D721Med (cell line): ENCODE measurements at places on chromosomes 2 and 18.

DNA sequence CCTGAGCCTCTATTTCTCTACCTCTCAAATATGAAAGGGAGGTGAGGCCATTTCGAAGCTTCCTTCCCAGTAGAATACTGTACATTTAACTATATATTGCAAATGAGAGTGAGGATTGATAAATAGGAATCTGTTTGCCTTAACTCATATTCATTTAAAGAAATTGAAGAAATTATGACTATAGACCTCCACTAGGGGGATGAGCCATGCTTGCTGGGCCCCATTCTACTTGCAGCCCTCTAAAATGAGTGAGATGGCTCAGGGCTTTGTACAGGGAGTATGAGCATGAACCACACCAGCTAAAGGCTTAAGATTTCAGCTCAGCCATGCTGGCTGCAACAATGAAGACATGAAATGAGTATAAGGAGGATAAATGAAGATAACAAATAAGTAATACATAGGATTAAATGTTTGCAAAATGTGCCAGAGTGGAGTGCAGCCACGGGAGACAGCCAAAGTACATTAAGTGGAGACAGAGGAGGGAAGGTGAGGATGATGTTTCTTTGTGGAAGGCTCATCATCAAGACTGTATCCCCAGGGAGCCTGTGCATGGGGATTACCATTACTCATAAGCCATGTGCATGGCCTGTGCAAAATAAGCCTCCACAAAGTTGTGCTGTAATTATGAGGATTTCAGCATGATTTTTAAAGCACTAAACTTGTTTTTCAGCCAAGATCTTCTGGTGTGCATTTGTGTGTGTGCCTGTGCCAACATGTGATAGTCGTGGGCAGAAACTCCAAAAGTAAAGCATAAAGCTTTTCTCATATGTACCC lies 300.8 kb downstream of the CNTNAP5 start:
- DNase-seq, result peak; percentile 16

DNA sequence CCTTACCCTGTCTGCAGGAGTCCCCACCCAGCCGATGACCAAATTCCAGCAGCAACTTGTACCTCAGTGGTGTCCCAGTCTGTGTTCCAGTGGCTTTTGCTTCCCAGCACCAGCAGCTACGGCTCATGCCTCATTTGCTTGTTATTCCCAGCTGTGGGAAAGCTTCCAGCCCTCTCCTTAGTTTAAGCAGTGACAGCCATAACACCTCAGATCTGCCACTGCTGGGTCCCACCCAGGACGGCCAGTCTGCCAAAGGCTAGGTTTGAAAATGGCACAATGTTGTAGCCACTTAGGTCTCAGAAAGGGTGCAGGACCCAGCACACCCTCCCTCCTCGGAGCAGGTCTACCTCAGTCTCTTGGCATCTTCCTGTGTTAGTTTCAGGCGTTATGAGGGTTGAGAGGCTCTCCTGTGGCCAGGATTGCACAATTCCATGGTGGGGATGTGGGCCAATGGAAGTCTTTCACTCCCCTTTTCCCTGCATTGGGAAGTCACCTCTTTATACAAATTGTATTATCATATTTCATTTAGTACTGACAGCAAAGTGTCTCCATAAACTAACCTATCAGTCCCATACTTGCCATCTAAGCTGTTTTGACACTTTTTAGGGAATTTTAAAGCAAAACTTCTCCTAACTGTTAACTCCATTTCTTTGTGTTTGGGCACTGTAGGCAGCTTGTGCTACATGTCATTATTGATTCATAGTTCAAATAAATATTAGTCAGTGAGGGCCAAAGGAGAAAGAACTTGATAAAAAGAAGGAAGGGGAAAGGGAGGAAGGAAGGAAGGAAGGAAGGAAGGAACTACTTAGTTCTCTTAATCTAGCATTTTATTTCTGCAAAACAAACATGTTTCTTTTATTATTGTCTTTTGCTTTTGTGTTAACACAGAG lies 62.9 kb upstream of the FAM110C start:
- no peak for DNase-seq

- no peak for DNase-seq
Measured at GRCh38 chr2:47023332-47023731, 107.7 kb upstream of the MCFD2 start.

GRCh38 chr2:183541766-183542165 lies 417.5 kb downstream of the NUP35 start:
- DNase-seq, result no peak

DNA sequence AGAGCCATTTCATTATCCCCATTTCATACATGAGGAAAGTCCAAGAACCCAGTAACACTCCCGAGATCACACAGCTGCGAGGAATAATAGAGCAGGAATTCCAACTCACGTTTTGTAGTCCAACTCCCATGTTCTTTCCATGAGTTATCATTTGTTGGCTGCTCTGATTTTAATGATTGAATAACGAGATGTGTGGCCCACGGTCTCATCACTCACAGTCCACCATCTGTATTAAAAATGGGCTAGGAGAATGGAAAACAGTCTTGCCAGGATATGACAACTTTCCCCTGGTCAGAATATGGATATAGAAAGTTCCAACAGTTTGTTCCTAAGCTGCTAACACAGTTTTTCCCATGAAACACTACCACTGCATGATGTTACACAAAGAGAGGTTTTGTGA lies 147.5 kb downstream of the METTL4 start:
- no peak for DNase-seq
